NCI-H187 treated with DMSO at 0.1 percent for 48 hours (cell line): ENCODE measurements at places on chromosomes 13 and 19.

- DNase-seq, result no peak
These were observed 46.2 kb upstream of the PTPRS start for GRCh38 chr19:5386841-5387240.

DNA sequence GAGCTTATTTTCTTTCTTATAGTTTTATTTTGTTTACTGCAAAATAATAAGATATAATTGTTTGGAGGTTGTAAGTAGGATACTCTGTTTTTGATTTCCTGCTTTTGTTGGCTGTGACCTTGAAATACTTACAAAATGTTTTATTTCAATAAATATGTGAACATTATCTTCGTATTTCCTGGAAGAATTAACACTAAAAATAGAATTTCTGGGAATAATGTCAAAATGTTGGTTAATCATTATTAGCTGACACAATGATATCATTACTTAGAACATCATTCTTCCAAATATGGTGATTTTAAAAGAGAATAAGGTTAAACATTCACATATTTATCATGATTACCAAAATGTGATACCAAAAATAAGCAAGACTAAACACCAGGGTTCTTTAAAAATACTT, 1148.6 kb upstream of the PRR20A start:
- no peak for DNase-seq

- DNase-seq, result no peak
These were observed 206.7 kb upstream of the RFC3 start for GRCh38 chr13:33611121-33611805.

- no peak for DNase-seq
These were observed 18.9 kb upstream of the TRIM13 start for GRCh38 chr13:49977992-49978391.

- no peak for DNase-seq
These were observed 180.6 kb upstream of the SOX1 start for GRCh38 chr13:111886217-111886945.

DNA sequence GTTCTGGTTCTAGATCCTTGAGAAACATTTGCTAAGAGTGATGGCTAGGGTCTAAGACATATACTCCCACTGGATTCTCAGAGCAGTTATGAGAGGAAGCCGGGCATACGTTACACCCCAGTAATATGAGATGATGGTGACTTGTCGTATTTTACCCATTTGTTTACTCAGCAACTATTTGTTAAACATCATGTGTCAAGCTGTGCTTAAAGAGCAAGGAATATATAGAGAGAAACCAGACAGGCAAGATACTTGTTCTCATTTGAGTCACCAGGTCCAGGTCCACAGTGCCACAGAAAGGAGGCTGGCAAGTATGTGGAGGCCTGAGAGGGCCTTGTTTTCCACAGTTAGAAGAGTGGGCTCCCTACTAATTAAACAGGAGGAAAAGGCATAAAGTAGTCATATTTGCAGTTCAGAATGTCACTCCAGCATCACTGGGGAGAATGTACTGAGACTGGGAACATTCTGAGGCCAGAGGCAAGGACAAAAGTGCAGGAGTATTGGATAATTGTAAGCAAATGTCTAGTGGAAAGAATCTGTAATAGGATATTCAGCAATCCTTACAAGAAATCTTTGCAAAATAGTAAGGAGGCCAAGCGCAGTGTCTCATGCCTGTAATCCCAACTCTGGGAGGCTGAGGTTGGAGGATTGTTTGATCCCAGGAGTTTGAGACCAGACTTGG, 142.2 kb downstream of the IRS2 start:
- DNase-seq, result no peak
